Ovary (tissue), 10 donors: ENCODE measurements at places on chromosomes 2 and 18.
A peak's percentile ranks its signal among the peaks of the same experiment; 100 is the strongest.

DNA sequence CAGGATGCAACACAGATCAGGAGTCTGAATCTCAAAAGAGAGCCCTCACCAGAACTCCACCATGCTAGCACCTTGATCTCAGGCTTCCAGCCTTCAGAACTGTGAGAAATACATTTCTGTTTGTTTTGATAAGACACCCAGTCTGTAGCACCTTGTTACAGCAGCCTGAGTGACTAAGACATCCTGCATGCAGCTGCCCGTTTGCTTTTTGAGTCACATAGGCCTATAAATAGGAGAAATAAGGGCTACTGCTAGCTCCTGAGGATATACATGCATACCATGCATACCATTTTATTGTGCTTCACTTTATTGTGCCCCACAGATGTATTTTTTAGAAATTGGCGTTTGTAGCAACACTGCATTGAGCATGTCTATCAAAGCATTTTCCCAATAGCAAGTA is 337.8 kb downstream of the CDH2 start:
- DNase-seq = no peak

DNA sequence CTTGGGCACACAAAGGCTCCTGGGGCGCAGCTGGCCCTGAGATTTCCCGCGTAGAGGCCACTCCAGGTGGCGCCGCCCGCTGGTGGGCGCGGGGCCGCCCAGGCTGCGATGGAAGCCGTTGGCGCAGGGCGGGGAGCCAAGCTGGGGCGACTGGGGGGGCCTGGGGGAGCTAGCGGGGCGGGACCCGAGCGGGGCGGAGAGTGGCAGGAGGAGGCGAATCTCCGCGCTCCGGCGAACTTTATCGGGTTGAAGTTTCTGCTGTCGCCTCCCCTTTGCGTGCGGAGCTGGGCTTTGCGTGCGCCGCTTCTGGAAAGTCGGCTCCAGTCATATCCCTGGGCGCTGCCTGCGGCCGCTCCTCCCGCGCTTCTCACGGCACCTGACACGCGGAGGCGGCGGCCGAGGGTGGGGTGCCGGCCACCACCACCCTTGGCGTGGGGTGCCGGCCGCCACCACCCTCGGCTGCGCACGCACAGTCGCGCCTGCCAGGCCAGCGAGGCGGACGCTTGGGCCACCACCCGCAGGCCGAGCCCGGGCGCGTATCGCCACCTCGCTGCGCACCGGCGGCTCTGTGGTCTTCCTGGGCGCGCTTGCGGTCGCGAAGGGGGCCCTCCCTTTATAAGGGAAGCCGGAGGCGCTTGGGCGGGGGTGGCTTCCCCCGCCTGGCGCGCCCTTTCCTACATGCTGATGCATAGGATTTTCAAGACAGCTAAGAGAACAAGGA is 919 bp upstream of the CYP1B1 start:
- peak; percentile 76 for DNase-seq

- no peak for DNase-seq
Measured at GRCh38 chr2:161238265-161238559, 70.0 kb upstream of the PSMD14 start.

GRCh38 chr2:124046332-124046731 is 21.2 kb downstream of the CNTNAP5 start:
- no peak for DNase-seq

DNA sequence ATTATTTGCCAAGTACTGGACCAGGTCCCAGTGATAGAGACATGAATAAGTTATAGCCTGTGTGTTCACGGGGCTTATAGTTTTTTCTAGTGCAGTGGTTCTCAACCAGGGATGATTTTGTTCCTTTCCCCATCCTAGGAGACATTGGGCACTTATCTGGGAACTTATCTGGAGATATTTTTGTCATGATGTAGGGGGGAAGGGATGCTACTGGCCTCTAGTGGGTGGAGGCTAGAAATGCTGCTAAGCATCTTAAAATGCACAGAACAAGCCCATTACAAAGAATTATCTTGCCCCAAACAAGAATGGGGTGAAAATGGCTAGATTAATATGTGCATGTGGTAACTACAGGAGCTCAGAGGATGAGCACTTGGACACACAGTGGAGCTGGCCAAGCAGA is 75.2 kb downstream of the KLHL29 start:
- no peak for DNase-seq

DNA sequence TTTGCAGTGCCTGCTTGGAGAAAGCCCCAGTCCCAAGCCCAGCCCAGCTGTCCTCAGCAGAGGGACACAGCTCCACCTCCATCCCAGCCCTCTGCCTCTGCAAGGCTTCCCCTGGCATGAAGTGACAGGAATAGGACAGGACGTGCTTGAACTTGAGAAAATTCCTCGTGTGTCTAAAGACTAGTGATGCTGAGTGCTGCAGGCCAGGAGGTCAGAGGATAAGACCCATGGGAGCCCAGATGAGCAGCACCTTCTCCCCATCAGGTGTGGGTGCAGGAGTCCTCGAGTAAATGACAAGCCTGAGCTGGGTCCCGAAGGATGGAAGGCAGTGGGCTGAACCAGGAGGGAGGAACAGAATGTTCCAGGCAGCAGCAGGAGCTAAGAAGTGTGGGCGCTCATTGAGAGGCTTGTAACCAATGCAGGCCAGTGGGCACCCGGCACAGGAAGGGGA is 67.8 kb upstream of the UXS1 start:
- DNase-seq = no peak

DNA sequence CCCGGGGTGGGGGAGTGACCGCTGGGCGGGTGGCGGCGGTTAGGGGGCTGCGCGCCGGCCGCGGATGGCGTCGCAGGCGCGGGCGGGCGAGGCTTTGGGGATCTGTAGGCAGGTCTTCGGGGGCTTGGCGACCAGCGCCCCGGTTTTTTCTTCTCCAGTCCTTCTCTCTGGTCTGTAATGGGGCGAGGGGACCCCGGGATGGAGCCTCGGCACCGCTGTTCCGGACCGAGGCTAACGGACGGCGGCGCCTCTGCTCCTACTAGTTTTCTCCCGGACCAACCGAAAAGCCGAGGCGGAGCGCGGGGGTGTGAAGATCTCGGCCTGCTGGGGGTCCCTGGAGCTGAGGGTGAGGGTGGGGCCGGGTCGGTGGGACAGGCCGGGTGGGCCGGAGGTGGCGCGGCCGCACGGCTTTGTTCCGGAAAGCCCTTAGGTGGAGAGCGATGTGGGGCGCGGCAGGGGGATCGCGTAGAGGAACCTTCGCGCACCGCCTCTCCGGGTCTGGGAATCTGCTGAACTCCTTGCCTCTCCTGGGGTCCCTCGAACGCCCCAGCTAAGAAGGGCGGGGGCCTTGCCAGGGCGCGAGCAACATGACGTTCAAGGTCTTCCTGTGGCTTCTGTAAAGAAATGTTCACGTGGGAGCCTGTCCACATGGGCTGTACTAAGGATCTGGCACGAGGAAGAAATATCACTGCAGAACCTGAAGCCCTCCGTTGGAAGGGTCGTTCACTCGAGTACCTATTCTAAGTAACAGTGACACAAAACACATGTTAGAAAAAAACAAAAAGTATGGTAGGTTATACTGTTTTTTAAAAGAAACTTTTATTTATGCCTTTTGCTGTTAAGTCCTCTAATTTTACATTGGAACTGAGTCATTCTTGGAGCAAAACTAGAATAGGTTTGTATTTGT is 861 bp downstream of the SLC39A10 start:
- DNase-seq = peak; percentile 72

DNA sequence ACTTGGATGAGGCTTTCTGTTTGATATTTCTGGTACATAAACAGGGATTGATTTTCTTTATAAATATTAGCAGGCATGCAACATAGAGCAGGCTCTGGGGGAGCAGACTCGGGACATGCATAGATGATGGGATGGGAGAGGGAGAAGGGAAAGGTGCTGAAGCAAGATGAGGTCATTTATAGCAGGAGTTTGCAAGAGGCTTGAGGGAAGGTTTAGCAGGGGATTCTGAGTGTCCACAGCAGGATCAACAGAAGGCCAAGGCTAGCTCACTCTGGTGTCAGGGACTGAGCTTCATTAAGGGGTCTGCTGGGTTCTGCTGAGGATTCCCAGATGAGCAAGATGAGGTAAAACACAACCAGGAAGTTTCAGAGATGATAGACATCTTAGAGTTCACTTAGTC is 309.1 kb upstream of the CELF4 start:
- DNase-seq = no peak

DNA sequence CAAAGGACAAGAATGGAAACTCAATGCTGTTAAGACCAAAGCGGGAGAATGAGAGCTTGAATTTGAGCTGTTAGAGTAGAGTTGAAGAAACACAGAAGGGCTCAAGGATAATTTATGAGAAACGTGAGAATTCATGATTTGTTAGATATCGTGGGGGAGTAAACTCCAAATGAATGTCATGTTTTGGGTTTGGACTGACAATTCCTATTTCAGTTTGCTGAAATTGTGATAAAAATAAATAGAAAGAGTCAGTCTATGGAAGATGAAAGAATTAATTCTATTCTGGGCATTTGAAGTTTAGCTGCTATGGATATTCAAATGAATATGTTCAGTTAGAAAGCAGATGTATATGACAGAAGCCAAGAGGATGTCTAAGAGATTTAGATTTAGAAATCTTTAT is 723.4 kb upstream of the PIK3C3 start:
- no peak for DNase-seq

DNA sequence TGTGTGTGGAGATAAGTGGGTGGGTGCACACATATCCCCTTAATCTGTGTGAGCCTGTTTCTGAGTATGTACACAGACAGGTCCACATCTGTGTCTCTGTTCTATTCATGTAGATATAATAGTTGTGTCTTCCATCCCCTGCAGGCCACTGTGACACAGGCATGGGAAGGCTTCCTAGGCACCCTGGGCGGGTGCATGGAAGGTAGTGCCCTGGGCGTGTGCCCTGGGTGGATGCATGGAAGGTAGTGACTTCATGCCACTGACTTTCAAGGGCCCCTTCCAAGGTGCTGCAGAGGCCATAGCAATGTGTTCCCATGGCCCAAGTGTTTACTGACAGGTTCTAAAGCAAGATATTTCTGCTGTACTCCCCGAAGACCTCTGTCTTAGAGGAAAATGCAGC is 462.5 kb upstream of the HS6ST1 start:
- peak; percentile 1 for DNase-seq

DNA sequence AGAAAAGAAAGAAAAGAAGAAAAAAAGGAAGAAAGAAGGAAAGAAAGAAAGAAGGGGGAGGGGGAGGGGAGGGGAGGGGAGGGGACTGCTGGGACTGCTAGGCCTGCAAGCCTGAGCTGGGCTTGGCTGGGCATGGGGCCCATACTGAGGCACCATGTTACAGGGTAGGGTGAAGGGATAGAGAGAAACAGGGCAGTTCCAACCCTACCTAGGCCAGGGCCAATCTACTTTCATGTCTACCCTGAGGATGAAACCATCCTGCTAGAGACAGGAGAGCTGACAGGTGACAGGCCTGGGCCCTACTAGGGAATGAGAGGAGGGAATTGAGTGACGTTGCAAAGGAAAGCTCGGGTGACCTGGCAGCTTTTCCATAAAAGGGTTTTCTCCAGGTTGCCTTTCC is 41.7 kb downstream of the TEX44 start:
- DNase-seq = no peak

- DNase-seq = no peak
Measured at GRCh38 chr18:3306391-3306790, 44.5 kb downstream of the MYL12B start.

GRCh38 chr2:168686452-168687191 is 115.8 kb upstream of the NOSTRIN start:
- no peak for DNase-seq

DNA sequence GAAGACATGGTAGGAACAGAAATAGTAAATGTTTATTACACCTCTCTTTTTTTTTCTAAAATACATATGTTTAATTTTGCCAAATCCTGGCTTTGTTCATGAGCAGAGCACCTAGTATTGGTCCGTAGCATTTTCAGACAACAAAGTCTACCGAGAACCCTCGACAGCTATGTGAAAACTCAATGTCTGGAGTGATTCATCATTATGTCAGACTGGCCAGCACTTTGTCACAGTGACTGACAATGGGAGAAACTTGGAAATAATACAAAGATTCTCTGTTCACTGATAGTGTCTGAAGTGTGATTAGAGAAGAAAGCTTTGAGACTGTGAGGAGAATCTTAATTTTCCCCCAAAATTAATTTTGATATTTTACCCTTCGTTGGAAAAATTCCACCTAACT is 143.0 kb downstream of the HNMT start:
- DNase-seq = no peak

- DNase-seq = no peak
Measured at GRCh38 chr2:63788071-63788470, 53.6 kb upstream of the UGP2 start.

DNA sequence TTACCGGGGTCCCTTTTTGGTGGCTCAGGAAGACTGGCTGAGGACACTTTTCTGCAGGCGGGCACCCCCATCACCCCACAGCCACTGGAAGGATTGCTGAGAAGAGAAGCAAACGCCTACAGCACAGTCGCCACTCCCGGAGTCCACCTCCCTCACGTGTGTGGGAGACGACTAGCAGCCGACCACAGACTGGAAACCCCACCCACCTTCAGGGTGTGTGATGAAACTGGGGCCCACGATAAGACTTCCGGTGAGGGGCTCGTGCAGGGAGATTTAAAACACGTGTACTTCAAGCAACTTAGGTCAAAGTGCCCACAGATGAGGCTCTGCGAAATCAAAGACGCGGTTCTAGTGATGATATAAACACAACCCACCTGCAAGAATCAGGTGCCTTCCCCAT is 26.3 kb downstream of the MBP start:
- DNase-seq = no peak

GRCh38 chr2:31122133-31122532 is 16.1 kb downstream of the GALNT14 start:
- DNase-seq = no peak

DNA sequence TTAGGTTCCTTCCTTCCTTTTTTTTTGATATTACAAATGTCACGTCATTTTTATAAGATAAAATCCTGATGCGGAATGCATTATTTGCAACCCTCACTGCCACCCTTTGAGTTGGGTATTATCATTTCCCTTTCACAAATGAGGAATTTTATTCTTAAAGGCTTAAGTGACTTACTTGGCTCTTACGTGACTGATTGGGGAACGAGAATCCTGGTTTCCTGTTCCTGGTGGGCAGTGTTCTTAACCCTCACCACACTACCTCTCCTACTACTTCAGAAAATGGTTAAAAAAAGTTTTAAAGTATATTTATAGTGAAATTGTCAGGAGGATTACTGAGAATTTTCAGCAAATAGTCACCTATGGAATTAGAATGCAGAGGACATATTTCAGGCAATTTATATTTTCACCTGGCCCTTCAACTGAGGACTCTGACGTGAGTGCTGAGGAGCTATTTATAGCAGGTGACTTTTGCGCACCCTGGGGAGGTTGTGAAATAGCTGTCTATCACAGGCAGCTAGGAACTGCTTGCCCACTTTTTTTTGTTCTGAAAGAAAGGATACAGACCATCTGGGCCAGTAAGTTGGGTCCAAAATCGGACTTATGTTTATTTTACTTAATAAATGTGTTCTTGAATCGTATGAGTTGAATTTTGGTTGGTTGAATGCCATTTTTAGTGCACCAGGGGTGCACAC is 18.7 kb upstream of the RASGRP3 start:
- no peak for DNase-seq

- no peak for DNase-seq
Measured at GRCh38 chr2:8862230-8862629, 24.8 kb upstream of the KIDINS220 start.

DNA sequence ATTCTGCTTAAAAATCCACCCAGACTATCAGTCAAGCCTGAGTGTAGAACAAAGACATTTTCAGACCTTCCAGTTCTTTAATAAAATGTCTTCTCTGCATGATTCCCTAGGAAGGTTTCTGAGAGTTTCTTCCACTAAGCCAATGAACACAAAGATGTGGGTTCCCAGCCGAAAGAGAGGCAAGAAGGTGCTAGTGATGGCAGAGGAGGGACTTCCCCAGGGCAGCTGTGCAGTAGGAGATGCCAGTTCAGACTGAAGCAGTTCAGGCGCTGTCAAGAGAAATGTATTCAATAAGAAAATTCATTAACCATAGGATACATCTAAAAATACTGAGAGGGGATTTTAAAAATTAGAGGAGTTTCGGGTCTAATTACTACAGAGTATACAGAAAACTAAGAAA is 83.3 kb downstream of the RND3 start:
- DNase-seq = no peak
